Activated naive CD4-positive, alpha-beta T cell treated with anti-CD3 and anti-CD28 coated beads, Interleukin-2, amount 50 U/mL, for 72 hours (primary cell): ENCODE measurements at places on chromosomes 3 and 15. TPM values are rescaled to one million over a fixed set of nuclear protein-coding genes. Genes with fewer than 3 reads are reported as not detected.

ERICH6 gene
- total RNA-seq = not detected

CHRM5 gene
- not detected for total RNA-seq

SH2D7 gene
- total RNA-seq = not detected

RBPMS2 gene
- total RNA-seq = not detected

MME gene
- total RNA-seq = not detected

RLBP1 gene
- total RNA-seq = not detected

ARRDC4 gene
- 0.60 TPM for total RNA-seq
